ENCODE measurements at places on chromosomes 3 and 15. TPM values are rescaled to one million over a fixed set of nuclear protein-coding genes. Genes with fewer than 3 reads are reported as not detected.

SRGAP3 gene
- total RNA-seq = 17.9 TPM

PPM1M gene
- 32.4 TPM for total RNA-seq

EFCC1 gene
- total RNA-seq = 4.7 TPM

MCTP2 gene
- 44.5 TPM for total RNA-seq

FOXB1 gene
- total RNA-seq = not detected

ALPK3 gene
- total RNA-seq = 2.1 TPM

FES gene
- total RNA-seq = 24.8 TPM

ARGFX gene
- total RNA-seq = not detected

SLC51A gene
- 3.7 TPM for total RNA-seq

SLC27A2 gene
- total RNA-seq = 4.7 TPM

FGF12 gene
- 0.57 TPM for total RNA-seq

SLC12A6 gene
- total RNA-seq = 7.1 TPM

Data from ovary (tissue), 10 donors.